ENCODE measurements at places on chromosomes 1 and 21.
A peak's percentile ranks its signal among the peaks of the same experiment; 100 is the strongest.

DNA sequence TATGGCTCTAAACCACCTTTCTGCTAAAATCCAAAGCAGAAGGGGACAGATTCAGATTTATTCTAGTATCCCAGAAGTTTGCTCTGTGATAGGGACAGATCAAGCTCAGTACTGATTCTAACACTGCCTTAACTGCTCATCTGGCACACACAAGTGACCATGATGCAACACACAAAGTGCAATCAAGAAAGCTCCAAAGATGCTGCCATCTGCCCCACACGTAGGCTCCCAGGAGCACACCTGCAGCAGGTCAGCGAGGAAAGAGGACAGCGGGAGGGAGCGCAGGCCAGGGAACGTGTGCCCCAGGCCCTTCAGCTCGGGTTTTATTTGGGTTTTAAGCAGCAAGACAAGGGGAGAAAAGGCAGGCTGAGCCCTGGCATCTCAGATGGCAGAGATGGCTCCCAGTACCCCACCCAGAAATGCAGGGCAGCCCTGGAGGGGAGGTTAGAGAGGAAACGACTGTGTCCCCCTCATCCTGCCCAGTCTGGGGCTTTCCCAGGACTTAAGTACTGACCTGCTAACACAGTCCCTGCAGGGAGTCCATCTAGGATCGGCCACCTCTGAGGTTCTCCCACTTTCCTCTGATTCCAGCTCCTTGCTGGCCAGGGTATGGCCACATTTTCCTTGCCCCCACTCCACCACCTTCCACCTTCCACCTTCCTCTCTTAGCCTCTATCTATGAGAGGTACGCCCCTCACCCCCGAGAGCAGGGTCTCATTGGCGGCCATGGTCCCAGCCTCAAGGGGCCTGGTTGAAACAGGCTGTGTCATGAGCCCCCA is 1.2 kb downstream of the TRIM11 start:
- DNase-seq = no peak

DNA sequence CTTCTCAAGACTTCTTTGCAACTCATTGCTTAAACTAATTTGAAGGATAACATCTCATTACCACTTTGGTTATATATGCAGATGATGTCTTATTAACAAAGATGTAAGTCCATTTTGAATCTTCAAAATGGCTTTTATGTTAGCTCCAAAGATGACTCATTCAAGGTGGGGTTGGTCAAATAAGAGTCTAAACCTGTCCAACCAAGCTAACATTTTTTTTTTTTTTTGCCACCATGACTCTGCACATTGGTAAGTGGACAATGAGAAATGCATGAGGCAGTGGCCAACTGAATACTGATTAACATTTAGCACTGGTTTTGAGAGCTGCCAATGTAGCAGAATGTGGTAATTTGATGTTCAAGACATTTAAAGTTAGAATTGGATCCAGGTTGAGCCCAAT is 278 bp upstream of the KRTAP27-1 start:
- DNase-seq = no peak

GRCh38 chr21:15875286-15875685 is 145.5 kb downstream of the USP25 start:
- no peak for DNase-seq

- no peak for DNase-seq
These were observed 151.7 kb downstream of the SEC16B start for GRCh38 chr1:177817937-177818875.

- no peak for DNase-seq
These were observed 43.2 kb upstream of the RIPK4 start for GRCh38 chr21:41809891-41810596.

DNA sequence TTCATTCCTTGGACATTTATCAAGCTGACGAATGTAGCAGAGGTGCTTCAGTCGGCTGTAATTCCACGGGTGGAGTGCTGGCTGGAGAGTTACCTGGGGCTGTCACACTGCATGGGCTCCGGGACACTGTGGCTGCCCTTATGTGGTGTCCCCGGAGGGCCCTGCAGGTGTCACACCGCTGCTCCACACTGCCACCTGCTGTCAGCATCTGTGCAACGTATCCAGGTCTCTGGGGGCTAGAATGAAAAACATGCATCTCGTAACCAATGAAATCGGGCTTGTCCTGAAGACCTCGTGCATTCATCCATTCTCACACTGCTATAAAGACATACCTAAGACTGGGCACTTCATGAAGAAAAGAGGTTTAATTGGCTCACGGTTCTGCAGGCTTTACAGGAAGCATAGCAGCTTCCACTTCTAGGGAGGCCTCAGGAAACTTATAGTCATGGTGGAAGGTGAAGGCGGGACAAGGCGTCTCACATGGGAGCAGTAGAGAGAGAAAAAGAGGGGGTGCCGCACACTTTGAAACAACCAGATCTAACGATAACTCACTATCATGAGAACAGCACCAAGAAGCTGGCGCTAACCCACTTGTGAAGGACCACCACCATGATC is 46.7 kb upstream of the PCBP3 start:
- DNase-seq = peak; percentile 73

- no peak for DNase-seq
These were observed 14.9 kb downstream of the A3GALT2 start for GRCh38 chr1:33305816-33306652.

DNA sequence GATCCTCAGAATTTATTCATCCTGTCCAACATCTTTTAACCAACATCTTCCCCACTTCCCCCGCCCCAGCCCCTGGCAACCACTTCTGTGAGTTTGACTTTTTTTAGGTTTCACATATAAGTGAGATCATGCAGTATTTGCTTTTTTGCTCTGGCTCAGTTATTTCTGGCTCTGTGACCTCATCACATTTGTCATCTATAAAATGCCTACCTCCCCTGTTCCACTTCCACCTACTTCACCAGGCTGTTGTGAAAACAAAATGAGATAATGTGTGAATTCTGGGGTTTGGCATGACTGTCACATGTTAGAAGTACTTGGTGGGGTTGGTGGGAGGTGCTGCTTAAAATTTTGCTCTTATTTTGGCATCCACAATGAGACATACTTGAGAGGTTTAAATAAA is 18.4 kb downstream of the HHAT start:
- no peak for DNase-seq

DNA sequence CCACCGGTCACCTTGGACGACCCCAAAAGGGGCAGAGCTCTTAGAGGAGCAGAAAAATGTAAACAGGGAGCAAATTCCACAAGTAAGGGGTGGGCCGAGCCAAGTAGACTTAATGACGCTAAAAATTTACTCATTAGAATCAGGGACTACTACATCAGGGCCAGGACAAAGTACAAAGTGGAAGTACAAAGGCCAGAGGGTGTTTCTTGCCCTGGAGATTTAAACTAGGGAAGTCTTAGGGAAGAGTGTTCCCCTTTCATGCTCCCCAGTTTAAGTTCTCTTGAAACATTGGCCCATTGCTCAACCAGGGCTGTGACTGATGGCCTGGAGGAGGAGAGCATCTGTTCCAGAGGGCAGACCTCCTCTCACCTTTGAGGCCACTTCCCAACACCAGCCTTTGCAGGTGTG is 48.6 kb downstream of the BACH1 start:
- DNase-seq = no peak

- DNase-seq = no peak
These were observed 23.7 kb upstream of the GREM2 start for GRCh38 chr1:240635466-240636256.

- no peak for DNase-seq
These were observed at the start of gene SLC22A15 for GRCh38 chr1:115976062-115976920. SLC22A15 (plus strand) TSS chr1:115976513; CDS start chr1:115976628, 115 bp downstream.

GRCh38 chr1:47201179-47201578 is 11.3 kb upstream of the PDZK1IP1 start:
- no peak for DNase-seq

DNA sequence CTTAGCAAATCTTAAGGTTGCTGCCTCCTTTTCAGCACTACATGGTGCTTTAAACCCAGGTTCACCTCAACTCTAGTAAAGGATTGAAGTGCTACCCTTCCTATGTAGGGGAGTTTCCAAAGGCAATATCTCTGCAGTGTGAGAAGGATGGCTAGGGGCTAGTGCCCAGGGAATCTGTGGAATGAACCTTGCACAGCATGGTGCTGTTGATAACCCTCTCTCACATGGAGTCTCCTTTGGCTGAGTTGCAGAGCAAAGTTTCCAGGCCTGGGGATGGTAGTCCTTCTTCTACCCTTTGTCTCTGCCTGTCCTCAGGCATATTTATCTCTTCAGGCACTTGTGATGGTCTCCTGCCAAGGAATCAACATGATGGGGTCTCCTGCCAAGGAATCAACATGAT is 59.4 kb downstream of the AXDND1 start:
- no peak for DNase-seq

DNA sequence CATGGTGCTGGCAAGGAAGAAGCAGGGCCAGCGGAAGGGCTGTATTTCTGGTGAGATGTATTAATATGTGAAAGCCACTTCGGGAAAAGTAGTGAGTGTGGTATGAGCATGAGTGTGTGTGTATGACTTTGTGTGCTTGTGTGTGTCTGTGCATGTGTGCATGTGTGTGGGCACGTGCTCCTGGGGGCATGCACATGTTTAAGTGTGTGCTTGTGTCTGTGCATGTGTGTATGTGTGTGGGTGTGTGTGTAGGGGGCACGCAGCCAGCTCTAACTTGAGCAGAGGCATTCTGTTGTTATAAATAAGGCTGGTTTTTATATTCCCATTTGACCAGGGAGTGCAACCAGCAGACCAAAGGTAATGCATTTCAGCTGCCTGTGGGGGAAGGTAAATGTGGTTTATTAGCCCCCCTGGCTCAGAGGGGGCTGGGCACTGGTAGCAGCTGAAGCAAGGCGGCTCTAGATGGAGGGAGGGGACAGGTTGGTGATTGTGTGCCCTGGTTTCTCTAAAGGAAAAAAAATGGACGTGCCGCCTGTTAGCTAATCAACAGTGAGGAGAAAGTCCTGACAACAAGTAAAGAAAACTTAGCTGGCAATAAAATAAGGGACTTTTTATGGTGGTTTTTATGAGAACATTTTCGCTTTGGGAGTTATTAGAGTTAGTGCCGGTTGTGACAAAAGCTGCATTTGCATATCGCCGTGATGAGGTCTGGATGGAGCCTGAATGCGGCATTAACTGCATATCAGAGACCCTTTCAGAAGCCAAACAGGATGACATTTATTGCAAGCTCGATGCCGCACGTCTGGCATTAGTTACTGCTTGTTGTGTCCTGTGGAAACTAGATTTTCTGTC is 180.1 kb downstream of the CAMTA1 start:
- DNase-seq = no peak

GRCh38 chr1:117368116-117369108 is 1.2 kb downstream of the MAN1A2 start:
- no peak for DNase-seq

DNA sequence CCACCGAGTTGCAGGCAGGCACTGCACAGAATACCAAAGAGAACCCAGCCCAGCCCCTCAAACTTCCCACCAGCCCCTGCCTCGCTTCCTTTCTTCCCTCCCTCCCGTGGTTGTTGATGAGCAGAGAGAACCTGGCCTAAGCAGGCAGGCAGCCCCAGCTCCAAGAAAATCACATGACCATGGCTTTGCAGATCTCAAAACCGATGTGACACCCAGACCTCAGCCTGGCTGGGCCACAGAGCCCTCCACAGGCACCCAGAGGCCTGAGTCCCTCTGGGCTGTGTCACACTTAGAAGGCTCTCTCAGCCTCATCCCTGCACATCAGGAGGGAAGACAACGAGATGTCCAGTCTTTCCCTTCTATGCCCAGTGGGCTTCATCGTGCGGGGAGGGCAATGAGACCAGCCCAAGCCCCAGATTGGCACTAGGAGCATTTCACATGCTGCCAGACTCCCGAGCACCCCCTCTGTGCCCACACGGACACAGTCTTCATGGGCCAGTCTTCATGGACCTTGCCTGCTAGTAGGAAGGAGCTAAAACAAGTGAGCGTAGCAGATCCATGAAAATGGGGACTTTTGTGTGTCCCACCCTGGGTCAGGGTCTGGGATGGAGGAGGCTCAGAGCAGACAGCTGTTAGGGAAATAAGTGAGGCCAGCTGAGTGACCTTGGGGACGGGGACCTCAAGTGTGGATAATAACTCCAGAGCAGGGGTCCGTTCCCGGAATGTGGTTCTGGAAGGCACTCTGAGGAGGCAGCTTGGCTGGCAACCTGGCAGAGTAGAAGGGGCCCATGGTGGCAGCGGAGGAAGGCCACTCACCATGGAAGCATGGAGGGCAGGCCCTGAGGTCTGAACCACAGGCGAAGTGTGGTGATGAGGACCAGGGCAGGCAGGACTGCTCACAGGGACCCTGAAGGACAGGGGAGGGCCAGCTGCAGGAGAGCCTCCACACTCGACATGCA is 204.4 kb upstream of the VAMP3 start:
- DNase-seq = no peak

- DNase-seq = no peak
These were observed 109.1 kb downstream of the SLC45A1 start for GRCh38 chr1:8426996-8427395.

GRCh38 chr1:232457595-232457994 is 172.3 kb downstream of the SIPA1L2 start:
- DNase-seq = no peak

DNA sequence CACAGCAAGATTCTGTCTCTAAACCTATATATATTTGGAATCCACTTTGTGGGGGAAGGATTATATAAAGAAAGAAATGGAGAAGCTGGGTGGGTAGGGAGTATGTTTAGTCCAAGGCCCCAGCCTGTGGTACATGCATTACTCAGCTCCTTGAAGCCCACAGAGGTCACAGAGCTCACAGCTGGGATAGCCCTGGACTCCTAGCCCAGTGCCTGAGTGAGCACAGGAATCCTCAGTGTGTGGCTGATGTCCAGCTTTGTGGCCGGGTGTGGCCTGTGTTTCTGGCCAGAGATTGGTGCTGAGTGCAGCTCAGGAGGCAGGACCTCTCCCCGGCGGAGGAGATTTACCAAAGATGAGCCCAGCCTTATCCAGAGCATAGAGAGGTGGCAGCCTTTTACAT is 7.6 kb downstream of the CAPN9 start:
- DNase-seq = no peak

DNA sequence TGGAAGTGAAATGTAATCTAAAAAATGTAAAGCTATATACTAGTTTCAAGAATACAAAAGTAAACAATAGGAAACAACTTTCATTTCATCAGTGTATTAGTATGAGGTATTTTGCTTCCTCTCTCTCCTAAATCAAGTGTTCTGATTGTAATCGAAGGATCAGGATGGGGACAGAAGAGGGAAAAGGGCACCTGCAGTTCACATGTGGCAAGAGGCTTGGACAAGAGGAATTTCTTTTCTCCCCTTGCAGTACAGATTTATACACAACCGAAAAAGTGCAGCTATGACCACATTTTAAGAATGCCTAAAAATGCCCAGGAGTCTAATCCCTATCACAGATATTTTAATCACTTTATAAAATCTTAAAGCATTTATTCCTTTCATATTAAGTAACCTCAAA is 63.7 kb downstream of the NRIP1 start:
- no peak for DNase-seq

GRCh38 chr1:63124666-63125191 is 197.6 kb upstream of the FOXD3 start:
- no peak for DNase-seq

DNA sequence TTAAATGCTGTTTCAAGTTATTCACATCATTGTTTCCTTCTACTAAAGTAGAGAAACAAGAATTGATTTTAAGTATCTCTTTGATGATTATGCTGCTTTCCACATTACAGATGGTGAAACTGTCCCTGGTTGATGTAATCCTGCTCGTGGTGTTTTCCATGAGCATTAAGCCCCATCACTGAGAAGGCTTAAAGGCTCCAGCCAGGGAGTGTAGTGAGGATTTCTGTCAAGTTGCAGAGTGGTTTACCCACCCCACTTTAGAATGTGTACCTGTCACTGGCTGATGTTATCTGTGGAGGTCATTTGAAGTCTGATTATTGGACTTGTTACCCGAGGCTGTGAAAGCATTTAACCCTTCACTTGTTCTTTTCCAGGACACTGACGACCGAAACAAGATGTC is 12.9 kb downstream of the CERS2 start:
- no peak for DNase-seq

- no peak for DNase-seq
These were observed 96.8 kb upstream of the C1orf105 start for GRCh38 chr1:172323686-172324085.

GRCh38 chr1:79074975-79075374 is 68.4 kb upstream of the ADGRL4 start:
- DNase-seq = no peak

All from activated naive CD8-positive, alpha-beta T cell treated with anti-CD3 and anti-CD28 coated beads, Interleukin-2, amount 50 U/mL, for 16 hours (primary cell).